Thoracic aorta (tissue), 2 donors: ENCODE measurements at places on chromosomes 1 and 21. TPM values are rescaled to one million over a fixed set of nuclear protein-coding genes. Genes with fewer than 3 reads are reported as not detected.

- no peaks in the 10 kb centered on the region for H3K27me3 ChIP-seq
- DNase-seq = no peak
- H3K4me1 ChIP-seq = no peaks in the 10 kb centered on the region
- no peak overlapping the region for H3K27ac ChIP-seq
- no peak overlapping the region for H3K4me3 ChIP-seq
Observed at GRCh38 chr1:183652107-183652506, 1.0 kb downstream of the APOBEC4 start.

GRCh38 chr1:15799004-15799867, 8.2 kb downstream of the UQCRHL start:
- peaks cover 73% of the 10 kb centered on the region for H3K4me1 ChIP-seq
- no peaks in the 10 kb centered on the region for H3K27me3 ChIP-seq
- peak overlapping the region; percentile 17 for H3K4me3 ChIP-seq
- H3K36me3 ChIP-seq = no peaks in the 10 kb centered on the region
- H3K27ac ChIP-seq = peak overlapping the region; percentile 91

- H3K36me3 ChIP-seq = no peaks in the 10 kb centered on the region
- no peak overlapping the region for H3K27ac ChIP-seq
- no peaks in the 10 kb centered on the region for H3K27me3 ChIP-seq
Observed at GRCh38 chr1:206653715-206654459, 18.6 kb downstream of the DYRK3 start.

DNA sequence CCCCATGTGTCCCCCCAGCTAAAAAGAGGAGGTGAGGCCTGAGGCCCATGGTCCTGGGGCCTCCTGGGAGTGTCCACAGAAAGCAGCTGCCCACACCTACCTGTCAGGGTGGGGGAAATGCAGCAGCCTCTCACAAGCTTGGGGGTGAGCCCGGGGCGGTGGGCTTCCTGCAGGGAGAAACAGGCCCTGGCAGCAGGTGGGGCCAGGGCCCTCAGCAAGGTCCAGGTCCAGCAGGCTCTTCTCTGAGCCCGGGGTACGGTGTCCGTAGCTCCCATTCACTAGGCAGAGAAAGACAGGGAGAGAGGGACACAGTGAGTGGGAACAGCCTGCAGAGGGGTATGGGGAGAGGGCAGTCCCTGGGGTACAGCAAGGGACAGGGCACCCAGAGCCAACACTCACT, 139.0 kb downstream of the GLIS1 start:
- H3K36me3 ChIP-seq = no peaks in the 10 kb centered on the region
- no peak for DNase-seq
- H3K27ac ChIP-seq = no peak overlapping the region
- H3K4me3 ChIP-seq = no peak overlapping the region
- no peaks in the 10 kb centered on the region for H3K4me1 ChIP-seq

GRCh38 chr1:63946866-63947491, 173.2 kb downstream of the ROR1 start:
- peak; percentile 67 for DNase-seq
- peak overlapping the region; percentile 88 for H3K27ac ChIP-seq
- peaks cover 95% of the 10 kb centered on the region for H3K4me1 ChIP-seq
- H3K27me3 ChIP-seq = no peaks in the 10 kb centered on the region

GRCh38 chr1:228941666-228942065, 206.4 kb downstream of the RHOU start:
- peaks cover 38% of the 10 kb centered on the region for H3K4me1 ChIP-seq
- no peak overlapping the region for H3K27ac ChIP-seq
- H3K4me3 ChIP-seq = no peak overlapping the region
- no peak for DNase-seq
- no peaks in the 10 kb centered on the region for H3K36me3 ChIP-seq
- H3K27me3 ChIP-seq = no peaks in the 10 kb centered on the region

DNA sequence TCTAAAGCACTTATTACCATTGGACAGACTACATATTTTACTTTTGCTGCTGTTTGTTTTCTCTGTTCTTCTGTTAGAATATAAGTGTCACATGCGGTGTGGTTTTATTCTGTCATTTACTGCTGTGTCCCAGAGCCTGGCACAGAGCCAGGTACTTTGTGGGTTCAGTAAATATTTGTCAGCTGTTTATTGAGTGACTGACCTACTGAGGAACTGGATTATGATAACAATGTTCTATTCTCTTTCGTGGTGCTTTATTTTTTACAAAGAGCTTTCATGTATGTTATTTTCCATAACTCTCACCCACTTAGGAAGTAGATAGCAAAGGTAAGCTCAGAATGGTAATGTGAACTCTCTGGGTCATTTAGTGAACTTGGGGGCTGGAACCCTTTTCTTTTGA, 118.8 kb downstream of the RWDD3 start:
- no peak overlapping the region for H3K27ac ChIP-seq
- no peaks in the 10 kb centered on the region for H3K36me3 ChIP-seq
- DNase-seq = no peak
- no peaks in the 10 kb centered on the region for H3K4me1 ChIP-seq

Gene OR2M5
- total RNA-seq = not detected
